Myometrial cell (primary cell): ENCODE measurements at places on chromosomes 3 and 15. TPM values are rescaled to one million over a fixed set of nuclear protein-coding genes. Genes with fewer than 3 reads are reported as not detected.

ATP13A4 gene
- not detected in 2 replicates for total RNA-seq

SNTN gene
- total RNA-seq = not detected in 2 replicates

SLC7A14 gene
- under 0.01 and 0.29 TPM in 2 replicates for total RNA-seq

TGM4 gene
- under 0.01 TPM in 1 of 2 replicates, not detected in the other for total RNA-seq

ANKRD34C gene
- not detected in 2 replicates for total RNA-seq
